GM19239 (cell line): ENCODE measurements at places on chromosomes 16 and 17.
A peak's percentile ranks its signal among the peaks of the same experiment; 100 is the strongest.

GRCh38 chr17:58344791-58345157 is 7.2 kb downstream of the SUPT4H1 start:
- DNase-seq, result no peak

- no peak for DNase-seq
Observed at GRCh38 chr17:2474371-2474770, 37.3 kb downstream of the METTL16 start.

- DNase-seq, result no peak
Observed at GRCh38 chr17:50151937-50152547, 1.6 kb upstream of the PPP1R9B start.

- DNase-seq, result no peak
Observed at GRCh38 chr16:79658301-79659033, 57.9 kb upstream of the MAF start.

DNA sequence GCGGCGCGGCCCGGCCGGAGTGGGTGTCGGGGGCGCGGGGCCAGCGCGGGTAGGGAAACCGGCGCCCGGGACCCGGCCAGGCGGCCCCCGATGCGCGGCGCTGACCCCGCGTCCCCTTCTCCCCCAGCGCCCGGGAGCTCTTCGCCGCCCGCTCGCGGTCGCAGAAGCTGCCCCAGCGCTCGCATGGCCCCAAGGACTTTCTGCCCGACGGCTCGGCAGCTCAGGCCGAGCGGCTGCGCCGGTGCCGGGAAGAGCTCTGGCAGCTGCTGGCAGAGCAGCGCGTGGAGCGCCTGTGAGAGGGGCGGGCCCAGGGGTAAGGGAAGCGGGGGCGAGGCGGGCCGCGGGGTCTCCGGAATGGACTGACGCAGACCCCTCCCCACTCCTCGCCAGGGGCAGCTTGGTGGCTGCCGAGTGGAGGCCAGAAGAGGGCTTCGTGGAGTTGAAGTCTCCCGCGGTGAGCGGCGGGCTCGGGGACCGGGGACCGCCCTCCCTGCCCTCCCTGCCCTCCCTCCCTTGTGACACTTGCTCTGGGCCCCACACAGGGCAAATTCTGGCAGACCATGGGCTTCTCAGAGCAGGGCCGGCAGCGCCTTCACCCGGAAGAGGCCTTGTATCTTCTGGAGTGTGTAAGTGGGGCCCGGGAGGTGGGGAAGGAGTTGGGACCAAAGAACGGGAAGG is 430 bp downstream of the TSEN54 start:
- DNase-seq, result peak; percentile 52

DNA sequence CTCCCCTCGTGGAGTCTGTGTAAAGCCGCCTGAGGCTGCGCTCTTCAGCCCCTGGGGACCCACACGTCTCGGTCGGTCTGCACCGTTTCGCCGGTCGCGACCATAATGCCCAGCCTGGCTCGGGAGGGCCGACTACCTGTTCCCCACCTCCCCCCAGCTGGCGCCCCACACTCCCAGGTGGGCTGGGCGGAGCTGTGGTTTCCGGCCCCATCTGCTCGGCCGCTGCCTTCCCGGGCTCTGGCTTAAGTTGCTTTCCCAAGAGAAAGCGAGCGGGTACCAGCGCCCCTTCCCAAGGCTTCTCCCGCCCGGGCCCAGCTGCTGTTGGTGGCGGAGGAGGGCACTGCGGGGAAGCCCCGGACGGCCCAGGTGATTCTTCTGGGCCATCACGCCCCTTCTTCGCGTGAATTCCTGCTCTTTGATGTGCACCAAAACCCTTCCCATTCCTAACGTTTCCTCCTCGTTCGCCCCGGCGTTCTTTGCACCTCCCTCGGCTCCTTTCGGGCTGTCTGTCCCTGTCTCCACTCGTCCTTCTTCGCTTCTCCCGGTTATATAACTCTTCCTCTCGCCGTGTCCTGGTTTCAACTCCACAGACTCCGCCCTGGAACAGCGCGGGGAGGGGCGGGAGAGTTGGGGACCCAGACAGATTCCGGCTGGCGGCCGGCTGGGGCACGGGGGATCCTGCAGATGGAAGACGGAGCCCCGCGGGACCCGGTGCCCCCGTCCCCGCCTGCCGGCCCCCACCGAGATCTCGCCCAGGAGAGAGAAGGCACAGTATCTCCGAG is 2.0 kb downstream of the KDM6B start:
- DNase-seq, result no peak

DNA sequence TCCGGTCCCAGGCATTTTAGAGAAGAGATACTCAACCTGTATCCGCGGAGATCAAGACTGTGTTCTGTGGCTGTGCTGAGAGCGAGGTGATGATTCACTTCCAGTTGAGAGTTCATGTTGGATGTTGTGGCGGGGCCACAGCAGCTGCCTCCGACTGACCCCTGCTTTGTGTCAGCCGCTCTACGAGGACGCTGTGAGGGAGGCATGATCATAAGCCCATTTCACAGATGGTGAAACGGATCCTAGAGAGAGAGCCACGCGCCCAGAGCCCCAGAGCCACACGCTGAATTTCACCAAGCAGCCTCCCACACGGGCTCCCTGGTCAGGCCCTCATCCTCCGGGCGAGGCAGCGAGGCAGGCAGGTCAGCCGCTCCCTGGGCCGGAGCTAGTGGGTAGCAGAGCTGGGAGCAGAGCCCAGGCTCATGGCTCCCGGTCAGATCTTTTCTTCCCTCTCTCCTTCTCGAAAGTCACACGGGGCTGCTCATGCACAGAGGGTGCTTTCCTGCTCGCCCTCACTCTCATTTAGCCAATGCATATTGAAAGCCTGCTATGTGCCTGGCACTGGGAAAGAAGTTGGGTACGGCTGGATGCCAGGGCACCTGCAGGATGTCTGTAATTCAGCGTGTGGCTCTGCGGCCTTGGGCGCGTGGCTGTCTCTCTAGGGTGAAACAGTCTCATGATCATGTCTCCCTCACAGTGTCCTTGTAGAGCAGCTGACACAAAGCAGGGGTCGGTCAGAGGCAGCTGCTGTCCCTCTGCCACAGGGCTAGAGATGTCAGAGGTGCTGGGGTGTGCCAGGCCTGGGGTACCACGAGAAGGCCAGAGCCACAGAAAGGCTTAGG is 155.6 kb upstream of the CHMP6 start:
- DNase-seq, result no peak

DNA sequence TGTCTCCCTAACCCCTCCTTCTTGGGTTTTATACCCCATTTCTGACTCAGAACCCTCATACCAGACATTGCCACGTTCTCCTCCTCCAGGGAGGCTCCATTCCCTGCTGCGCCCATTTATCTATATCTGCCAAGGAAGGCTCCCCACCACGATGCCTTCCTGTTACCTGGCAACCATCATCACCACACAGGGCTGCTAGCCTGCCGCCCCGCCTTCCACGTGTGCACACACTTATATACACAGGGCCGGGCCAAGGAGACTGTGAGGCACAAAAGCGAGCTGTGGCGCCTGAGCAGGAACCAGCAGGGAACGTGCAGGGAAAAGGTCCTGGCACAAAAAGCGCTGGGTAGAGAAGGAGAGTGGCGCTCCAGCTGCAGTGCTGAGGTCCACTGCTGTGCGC is 261.8 kb downstream of the CBLN1 start:
- DNase-seq, result no peak

DNA sequence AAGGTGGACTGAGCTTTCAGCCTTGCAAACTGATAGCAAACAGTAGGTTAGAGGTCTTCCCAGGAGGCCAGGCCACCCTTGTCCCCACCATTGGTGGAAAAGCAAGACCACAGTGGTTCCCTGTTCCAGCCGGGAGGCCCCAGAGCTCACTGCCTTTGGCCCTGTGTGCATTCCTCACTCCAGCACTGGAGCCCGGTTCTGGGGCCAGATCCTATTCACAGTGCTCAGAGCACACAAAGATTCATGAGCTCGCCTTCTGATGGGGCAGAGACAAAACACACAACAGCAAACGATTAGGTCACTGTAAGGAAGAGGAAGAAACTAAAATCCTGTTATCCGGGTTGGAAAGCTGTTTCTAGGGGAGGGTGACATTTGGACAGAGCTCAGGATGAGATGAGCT is 5.6 kb upstream of the PGS1 start:
- no peak for DNase-seq

DNA sequence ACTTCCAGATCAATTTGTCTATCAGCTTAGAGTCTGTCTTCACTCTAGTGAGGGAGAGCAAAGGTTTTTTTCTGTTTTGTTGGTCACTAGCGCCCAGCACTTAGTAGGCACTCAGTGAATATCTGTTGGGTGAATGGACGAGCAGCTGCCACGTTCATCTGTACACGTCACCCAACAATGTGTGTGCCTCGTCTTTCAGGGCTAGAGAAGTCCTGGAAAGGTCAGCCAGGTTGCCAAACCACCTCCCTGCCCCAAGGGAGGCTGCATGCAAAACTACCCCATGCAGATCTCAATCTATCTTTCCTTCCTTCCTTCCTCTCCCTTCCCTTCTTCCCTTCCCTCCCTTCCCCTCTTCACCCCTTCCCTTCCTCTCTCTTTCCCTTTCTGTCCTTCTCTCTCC is 340.9 kb downstream of the SOX9 start:
- DNase-seq, result no peak

DNA sequence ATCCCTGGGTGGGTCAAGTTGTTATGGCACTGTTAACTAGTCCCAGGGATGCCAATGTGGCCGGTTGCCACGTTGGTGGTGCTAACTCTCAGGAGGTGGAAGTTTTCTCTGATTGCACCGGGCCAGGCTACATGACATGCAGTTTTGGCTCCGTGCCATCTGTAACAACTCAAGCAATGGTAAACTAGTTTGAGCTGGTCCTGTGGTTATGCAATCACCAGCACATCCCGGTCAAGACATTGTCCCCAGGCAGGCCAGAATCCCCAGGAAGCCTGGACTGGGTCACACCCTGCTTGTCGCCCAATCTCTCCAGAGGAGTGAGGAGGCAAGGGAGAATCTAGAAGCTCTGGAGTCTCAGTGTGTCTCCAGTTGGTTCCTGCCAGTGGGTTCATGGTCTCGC is 10.1 kb upstream of the CCL17 start:
- no peak for DNase-seq

DNA sequence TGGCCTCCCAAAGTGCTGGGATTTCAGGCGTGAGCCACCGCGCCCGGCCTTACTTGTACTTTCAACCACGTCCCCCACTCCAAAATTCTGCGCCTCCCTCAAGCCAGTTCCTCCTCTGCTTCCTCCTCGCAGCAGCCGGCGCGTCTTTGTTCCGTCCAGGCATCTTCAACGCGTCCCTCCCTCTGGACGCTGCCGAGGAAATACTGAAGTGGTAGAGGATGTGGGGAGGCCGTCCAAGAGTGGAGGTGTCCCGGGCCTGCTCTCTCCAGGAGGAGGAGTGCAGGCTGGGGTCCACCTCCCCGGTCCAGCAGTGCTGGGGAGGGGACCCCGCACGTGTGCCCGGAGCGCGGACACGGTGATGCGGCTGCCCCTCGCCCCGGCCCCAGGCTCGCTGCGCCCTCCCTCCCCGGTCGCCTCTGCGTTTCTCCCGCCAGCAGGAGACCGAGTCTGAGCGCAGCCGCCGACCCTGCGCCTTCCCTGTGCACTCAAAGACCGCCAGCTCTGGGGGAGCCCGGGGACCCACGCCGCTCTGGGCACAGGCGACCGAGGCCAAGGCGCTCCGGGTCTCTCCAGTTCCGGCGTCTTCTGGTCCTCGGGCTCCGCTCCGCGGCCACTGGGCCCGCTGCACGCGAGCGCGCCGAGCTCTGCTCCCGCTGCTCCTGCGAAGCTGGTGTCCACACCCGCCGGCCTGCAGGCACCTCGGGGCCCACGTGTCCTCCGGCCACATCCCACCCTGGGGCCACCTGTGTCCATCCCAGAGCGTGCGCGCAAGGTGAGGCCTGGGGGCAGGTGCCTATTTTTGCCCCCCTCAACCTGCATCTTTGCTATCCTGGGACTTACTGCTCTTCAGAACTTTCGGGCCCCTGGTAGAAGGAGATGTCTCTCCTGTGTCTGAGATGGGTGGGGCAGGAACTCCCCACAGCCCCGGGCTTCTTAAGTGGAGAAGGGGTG is 31.7 kb downstream of the OSBPL7 start:
- peak; percentile 60 for DNase-seq

DNA sequence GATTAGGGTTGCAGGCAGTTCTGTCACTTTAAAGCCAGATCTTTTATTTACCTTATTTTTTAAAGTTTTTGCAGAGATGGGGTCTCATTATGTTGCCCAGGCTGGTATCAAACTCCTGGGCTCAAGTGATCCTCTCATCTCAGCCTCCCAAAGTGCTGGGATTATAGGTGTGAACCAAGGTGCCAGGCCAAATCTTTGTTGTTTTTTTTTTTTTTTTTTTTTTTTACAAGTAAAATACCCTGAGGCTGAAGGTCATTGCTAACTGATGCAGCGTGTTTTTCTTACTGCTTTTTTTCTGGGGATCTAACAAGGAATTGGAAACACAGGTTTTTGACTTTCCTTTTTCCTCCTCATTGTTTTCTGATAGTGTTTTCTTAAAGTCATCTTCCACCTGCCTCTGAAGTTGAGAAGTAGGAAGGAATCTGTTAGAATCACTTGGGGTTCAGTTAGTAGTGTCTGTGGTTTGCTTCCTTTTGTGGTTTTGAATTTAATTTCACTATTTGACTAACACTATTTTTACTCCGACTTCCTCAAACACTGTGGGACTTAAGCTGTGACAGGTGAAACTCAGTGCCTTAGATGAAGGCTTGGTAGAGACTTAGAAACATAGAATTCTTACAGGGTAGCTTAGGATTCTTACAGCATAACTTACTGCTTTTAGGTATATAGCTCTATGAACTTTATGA is 22.2 kb downstream of the CLTC start:
- DNase-seq, result peak; percentile 27

- no peak for DNase-seq
Observed at GRCh38 chr17:74442670-74443515, 11.0 kb downstream of the GPRC5C start.

- DNase-seq, result no peak
Observed at GRCh38 chr16:2664574-2664982, 17.7 kb upstream of the KCTD5 start.

- DNase-seq, result no peak
Observed at GRCh38 chr17:77889866-77890760, 68.4 kb upstream of the TNRC6C start.

DNA sequence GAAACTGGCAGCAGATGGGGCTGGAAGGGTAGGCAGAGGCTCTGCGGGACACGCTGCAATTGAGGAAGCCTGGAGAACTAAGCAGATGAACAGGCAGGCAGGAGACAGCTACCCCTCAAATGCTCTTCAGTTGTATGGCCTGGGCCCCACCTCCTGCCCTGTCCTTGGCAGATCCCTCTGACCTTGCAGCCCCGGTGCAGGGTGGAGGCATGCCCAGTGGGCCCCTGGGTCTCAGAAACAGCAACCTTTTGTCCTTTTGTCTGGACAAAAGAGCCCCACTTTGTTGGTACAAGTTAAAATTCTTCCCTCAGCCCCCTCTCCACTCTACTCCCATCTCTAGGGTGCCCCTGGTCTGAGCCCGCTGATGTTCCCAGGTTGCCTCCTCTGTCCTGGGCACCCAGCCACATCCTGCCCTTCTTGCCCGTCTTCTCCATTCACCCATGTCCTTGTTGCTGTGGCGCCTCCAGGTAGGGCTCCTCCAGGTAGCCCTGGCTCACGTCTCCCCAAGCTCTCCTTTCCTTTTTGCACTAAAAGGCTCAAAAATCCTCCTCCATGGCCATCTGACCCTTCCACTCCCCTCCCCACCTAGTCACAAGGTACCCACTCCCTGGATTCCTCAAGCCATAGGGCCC is 136.8 kb downstream of the CLEC16A start:
- DNase-seq, result no peak
